ENCODE measurements at places on chromosomes 13 and 19.
A peak's percentile ranks its signal among the peaks of the same experiment; 100 is the strongest.

DNA sequence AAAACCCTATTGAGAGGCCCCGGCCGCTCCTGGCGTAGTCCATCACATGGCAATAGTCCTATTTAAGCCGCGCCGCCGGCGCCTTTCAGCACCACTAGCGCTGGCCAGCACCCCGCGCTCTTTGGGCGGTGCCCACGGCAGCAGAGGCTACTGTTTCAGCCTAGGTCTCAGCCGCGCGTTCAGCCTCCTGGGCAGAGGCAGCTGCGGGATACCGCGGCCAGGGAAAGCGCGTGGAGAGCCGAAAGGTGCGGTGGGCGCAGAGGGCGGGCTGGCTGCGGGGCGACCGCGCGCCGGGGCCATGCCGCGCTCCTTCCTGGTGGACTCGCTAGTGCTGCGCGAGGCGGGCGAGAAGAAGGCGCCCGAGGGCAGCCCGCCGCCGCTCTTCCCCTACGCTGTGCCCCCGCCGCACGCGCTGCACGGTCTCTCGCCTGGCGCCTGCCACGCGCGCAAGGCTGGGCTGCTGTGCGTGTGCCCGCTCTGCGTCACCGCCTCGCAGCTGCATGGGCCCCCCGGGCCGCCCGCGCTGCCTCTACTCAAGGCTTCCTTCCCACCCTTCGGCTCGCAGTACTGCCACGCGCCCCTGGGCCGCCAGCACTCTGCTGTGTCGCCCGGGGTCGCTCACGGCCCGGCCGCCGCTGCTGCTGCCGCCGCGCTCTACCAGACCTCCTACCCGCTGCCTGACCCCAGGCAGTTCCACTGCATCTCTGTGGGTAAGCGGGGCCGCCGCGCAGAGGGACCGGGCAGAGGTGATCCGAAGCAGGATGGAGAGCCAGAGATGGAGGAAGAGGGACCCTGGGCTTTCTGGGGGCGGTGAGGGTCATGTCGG, at the start of gene GSX1:
TSS of gene GSX1 (plus strand) at position 91 of the 826 bp plus-strand sequence. CDS start at position 299, 208 bp downstream.
- DNase-seq, result no peak

GRCh38 chr19:34838753-34839431, 65.9 kb upstream of the ZNF599 start:
- DNase-seq, result no peak

GRCh38 chr13:40409278-40409677, 257.2 kb downstream of the FOXO1 start:
- no peak for DNase-seq

- peak; percentile 91 for DNase-seq
These were observed at the start of gene STARD13 for GRCh38 chr13:33285420-33286124. Gene STARD13 (minus strand): TSS chr13:33285755. CDS start chr13:33285638, 117 bp downstream.

GRCh38 chr19:17306285-17306714, 628 bp downstream of the MRPL34 start:
- DNase-seq, result no peak

DNA sequence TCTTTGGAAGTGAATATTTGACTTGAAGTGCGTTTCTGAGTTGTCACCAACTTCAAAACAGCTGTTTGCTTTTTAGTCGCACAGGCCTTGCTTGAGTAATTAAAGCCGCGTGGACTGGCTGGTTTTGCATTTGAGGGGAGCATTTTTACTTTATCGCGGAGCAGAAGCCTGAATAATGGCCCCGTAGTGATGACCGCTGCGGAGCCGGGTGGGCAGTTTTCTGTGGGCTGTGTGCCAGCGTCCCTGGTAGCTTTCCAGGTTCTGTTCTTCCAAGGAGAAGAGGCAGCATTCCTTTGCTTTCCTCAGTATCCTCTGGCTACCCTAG, 1.1 kb downstream of the NAA16 start:
- DNase-seq, result peak; percentile 45

DNA sequence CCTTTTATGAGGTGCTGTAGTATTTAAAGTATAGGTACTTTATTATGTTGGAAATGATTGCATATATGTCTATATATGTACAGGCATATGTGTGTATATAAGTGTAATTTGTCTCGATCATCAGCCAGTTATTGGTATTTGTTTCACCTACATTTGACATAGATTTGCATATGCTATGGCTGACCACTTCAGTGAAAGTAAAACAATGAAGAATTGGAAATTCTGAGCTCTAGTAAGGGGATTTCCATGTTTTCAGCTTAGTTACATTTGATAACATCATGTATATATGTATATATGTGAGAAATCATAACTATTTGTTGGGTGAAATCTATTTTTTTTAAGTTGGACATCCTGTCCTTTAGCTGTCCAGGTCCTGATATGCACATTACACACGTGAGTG, 1303.9 kb downstream of the EFNB2 start:
- no peak for DNase-seq

GRCh38 chr13:52650731-52651130, 1.9 kb upstream of the SUGT1 start:
- no peak for DNase-seq

- peak; percentile 30 for DNase-seq
These were observed 607.6 kb downstream of the FGF9 start for GRCh38 chr13:22278336-22278929.

DNA sequence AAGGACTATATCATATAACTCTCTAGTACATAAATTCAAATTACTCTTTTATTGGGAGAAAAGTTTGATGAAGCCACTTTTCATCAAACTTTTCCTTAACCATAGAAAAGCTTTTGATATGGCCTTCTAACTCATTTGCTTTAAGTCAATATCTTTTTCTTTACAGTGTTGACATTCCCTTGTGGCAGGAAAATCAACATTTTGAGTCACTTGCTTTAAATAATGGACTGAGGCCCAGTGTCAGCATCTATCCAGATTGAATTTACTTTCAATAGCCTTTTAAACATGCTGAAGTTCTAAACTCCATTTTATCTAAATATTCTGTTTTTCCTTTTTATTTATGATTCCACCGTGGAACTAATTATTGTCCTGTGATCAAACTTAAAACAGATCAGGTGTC, 62.7 kb downstream of the PCDH9 start:
- DNase-seq, result no peak

- DNase-seq, result no peak
These were observed 39.0 kb upstream of the CYP2S1 start for GRCh38 chr19:41154060-41154459.

GRCh38 chr13:98500963-98501421, 75.9 kb downstream of the STK24 start:
- DNase-seq, result no peak

DNA sequence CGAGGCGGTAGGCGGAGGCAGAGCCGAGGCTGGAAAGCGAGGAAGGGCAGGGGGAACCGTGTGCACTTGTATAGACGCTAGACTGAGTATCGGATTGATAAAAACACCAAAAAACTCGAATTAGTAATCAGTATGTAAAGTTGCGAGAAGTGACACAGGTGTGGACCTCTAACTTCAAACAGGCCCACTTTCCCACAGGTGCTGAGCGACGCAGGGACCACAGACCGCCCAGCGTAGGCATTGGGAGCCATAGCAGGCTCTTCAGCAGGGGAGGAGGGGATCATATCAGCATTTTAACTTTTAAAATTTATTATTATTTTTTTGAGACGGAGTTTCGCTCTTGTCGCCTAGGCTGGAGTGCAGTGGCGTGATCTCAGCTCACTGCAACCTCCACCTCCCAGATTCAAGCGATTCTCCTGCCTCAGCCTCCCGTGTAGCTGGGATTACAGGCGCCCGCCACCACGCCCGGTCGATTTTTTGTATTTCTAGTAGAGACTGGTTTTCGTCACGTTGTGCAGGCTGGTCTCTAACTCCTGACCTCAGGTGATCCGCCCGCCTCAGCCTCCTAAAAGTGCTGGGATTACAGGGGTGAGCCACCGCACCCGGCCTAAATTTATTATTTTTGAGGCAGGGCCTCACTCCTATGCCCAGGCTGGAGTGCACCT, 574 bp downstream of the VMAC start:
- no peak for DNase-seq

GRCh38 chr19:40936755-40937154, 54.3 kb upstream of the CYP2B6 start:
- no peak for DNase-seq

DNA sequence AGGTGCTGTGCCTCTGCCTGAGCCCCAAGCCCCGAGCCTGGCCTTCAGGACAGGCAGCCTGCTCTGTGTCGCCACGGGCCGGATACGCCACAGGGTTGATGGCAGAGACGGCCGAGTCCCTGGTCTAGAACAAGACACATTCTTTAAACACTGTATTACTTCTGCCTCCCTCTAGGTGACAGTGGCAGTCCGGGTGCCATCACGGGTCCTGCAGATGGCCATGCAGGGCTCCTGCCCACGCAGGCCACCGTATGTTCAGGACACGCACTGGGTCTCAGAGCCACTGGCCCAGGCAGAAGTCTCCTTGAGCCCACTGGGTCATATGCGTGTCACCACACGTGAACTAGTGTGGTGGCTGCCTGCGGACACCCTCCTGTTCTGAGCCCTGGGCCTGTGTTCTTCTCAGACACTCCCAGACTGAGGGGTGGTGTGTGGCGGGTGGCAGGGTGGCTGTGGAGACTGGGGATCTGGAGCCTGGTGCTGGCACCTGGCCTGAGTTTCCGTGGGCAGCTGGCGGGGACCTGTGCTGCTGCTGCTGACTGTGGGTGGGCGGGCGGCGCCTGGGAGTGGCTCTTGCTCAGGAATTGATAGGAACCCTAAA, 4.4 kb downstream of the PLEKHJ1 start:
- no peak for DNase-seq

DNA sequence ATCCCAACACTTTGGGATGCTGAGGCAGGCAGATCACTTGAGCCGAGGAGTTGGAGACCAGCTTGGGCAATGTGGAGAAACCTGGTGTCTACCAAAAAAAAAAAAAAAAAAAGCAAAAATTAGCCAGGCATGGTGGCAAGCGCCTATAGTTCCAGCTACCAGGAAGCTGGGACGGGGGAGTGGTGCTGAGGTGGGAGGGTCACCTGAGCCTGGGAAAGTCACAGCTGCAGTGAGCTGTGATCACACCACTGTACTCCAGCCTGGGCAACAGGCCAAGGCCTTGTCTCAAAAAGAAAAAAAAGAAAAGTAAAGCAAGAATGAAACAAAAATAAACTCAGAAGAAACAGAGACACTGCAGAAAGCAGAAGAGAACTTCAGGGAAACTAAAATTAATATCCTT, 31.6 kb downstream of the MTRF1 start:
- peak; percentile 48 for DNase-seq

DNA sequence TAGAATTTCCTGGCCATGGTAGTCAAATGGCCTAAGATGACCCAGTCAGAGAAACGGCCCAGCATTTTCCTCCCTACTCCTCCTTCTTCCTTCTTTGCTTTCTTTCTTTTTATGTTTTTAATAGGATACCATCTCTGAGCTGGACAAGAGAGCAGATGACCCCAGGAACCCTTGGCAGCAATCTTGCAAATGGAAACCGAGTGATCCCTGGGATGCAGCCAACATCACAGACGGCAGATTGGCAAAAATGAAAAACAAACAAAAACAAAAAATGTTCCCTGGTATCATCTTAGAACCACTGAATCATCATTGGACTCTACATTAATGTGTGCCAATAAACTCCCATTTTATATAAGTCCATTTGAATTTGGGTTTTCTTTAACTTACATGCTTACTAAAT, 424.4 kb downstream of the FGF14 start:
- DNase-seq, result no peak

- no peak for DNase-seq
These were observed 15.1 kb upstream of the ATP11A start for GRCh38 chr13:112674412-112675365.

- DNase-seq, result no peak
These were observed 447.3 kb downstream of the GPC6 start for GRCh38 chr13:93673885-93674284.
